ENCODE measurements at places on chromosomes 11 and 22.

DNA sequence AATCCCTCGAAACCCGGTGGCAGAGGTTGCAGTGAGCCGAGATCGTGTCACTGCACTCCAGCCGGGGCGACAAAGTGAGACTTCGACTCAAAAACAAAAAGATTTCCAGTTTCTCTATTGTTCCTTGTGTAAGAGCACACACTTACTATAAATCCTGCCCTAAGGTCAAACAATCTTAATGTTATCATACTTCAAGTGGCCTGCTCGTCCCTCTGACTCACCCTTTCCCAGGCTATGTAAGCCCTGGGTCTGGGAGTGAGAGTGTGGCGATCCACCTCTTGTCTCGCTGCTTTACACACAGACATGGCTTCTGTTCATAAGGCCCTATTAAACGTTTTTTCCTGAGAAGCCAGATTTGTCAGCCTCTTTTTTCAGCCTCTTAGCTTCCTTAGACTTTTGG lies 24.4 kb upstream of the A4GALT start:
- no peak for DNase-seq

GRCh38 chr11:10333490-10333889 lies 28.6 kb downstream of the ADM start:
- DNase-seq, result no peak

DNA sequence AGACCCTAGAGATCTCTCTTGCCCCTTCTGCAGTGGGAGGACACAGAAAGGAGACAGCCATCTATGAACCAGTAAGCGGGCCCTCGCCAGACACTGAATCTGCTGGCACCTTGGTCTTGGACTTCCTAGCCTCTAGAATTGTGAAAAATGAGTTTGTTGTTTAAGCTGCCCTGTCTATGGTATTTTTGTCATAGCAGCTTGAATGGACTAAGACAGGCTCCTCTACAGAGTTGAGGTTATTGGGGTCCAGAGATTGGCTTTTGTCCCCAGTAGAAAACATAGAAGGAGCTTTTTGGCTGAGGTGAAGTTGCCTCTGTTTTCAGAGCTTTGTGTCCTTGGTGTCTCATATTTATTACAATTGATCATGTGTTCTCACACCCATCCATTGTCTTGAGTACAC lies 77.2 kb downstream of the STIM1 start:
- no peak for DNase-seq

DNA sequence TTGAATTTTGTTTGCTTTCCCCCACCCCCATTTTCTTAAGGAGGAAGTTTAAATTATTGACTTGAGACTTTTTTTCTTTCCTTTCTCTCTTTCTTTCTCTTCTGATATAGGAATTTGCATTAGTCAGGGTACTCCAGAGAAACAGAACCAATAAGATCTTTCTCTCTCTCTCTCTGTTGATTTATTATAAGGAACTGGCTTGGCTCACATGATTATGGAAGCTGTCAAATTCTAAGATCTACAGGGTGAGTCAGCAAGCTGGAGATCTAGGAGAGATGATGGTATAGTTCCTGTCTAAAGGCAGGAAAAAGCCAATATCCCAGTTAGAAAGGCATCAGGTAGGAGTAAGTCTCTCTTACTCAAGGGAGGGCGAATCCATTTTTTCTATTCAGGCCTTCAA lies 64.0 kb downstream of the CCDC81 start:
- no peak for DNase-seq

GRCh38 chr22:49523374-49524008 lies 304.2 kb downstream of the BRD1 start:
- no peak for DNase-seq

DNA sequence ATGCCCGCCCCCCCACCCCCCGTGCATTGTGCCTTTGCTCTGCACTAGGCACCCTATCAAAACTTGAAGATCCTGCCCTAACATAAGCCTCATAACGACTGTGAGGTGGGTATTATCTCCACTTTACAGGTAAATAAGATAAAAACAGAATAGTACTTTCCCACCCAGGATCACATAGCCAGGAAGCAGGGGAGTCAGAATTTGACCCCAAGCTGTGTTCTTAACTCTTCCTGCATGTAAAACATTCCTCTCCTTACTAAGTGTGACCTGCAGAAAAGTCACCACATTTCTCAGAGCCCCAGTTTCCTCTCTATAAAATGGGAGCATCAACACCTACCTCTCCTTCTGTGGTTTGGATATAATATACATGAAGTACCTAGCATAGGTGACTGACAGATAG lies 18.2 kb upstream of the ANKK1 start:
- no peak for DNase-seq

GRCh38 chr11:62726156-62726914 lies 922 bp downstream of the HNRNPUL2 start:
- DNase-seq, result no peak

- DNase-seq, result no peak
Observed at GRCh38 chr11:106413222-106413621, 335.8 kb downstream of the AASDHPPT start.

DNA sequence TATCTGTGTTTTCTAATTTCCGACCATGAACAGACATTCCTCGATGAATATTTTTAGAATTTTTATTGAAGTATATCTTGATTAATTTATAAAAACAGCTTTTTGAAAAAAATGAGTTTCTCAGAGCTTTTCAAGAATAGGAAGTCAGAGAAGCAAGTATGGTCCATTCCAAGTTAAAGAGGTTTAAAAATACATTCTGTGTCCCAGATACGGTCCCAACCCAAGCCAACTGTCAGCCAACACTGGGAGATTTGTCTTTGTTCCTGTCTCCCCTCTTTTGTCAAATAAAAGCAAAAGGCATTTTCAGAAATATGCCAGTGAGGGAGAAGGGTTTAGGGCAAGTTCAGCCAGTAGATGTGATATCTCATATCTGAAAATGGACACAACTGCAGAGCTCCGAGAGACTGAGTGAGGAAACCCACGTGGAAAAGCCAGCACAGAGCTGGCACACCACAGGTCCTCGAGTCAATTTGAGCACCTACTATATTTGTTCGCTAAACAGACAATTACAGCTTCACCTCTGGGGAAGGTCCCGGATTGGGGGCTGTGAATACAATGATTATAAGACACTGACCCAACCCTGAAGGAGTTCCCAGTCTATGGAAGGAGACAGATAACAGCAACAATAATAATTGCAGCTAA lies 59.8 kb downstream of the C11orf91 start:
- no peak for DNase-seq

GRCh38 chr11:113817162-113817561 lies 37.6 kb downstream of the CLDN25 start:
- DNase-seq, result no peak

DNA sequence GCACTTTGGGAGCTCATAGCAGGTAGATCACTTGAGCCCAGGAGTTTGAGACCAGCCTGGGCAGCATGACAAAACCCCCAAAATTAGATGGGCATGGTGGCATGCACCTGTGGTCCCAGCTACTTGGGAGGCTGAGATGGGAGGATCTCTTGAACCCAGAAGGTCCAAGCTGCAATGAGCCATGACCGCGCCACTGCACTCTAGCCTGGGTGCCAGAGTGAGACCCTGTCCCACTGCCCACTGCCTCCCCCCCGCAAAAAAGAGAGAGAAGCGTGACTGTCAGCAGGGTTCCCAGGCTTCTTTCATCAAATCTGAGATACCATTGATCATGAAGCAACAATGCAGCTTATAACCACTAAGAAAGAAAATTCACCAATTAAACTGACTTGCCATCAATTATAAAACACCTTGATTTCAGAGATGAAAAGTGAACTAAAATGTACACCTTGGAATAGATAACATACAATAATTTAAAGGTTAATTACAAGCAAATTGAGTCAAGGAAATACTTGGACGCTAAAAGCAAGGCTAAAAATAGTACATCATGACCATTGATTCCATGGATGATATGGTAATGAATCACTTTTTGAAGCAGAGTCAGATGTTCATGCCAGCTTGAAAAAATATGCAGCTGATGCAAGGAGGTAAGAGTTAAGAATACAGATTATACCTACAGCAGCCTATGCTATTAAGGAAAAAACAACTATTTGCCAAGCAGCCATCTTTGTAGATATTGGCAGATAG lies 90.8 kb upstream of the ALKBH3 start:
- DNase-seq, result no peak

GRCh38 chr22:18055619-18056160 lies 22.1 kb upstream of the PEX26 start:
- DNase-seq, result no peak

GRCh38 chr22:49668402-49668801 lies 159.3 kb downstream of the BRD1 start:
- no peak for DNase-seq

GRCh38 chr11:64854157-64854533 lies 9.7 kb upstream of the CDC42BPG start:
- DNase-seq, result no peak

GRCh38 chr11:32141745-32142546 lies 51.1 kb downstream of the RCN1 start:
- DNase-seq, result no peak

- no peak for DNase-seq
Observed at GRCh38 chr11:2781408-2782274, 81.8 kb upstream of the KCNQ1OT1 start.

GRCh38 chr11:125892071-125892470 lies 4.6 kb downstream of the HYLS1 start:
- DNase-seq, result no peak

DNA sequence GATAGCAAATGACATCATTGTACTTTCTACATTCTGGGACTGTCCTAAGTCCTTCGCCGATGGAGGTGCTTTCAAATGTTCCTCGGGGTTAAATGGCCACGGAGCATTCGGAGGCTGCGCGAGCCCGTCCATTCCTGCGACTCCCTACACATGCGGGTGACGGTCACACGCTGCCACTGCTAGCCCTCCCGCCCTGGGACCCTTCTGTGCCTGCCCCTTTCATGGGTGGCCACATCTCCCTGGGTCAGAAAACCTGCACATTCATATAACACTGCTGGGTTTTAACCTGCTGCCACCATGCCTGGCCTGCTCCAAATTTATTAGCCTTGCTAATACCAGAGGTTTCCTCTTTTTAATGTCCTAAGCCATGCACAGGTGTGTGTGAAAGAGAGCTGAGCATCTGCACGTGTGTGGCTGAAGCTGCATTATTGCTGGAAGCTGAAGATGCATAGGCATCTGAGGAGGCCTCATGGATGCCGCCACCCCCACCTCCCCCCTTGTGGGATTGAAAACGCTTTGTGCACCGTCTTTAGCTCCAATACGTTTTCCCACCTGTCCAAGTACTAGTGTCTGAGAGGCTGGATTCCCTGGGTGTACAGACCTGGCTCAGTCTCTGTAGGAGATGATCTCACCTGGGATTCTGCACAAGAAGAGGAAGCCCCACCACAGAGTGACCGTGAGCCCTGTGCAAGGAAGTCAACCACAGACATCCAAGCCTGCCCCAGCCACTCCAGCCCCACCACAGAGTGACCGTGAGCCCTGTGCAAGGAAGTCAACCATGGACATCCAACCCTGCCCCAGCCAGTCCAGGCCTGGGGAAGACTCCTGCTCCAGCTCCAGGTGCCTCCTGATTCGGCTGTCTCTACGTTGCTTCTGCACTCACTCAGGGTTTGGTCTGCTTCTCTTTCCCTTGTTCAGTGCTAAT lies 626.4 kb downstream of the BRD1 start:
- no peak for DNase-seq

- peak; percentile 3 for DNase-seq
Observed at GRCh38 chr11:26276798-26277424, 55.0 kb upstream of the ANO3 start.

DNA sequence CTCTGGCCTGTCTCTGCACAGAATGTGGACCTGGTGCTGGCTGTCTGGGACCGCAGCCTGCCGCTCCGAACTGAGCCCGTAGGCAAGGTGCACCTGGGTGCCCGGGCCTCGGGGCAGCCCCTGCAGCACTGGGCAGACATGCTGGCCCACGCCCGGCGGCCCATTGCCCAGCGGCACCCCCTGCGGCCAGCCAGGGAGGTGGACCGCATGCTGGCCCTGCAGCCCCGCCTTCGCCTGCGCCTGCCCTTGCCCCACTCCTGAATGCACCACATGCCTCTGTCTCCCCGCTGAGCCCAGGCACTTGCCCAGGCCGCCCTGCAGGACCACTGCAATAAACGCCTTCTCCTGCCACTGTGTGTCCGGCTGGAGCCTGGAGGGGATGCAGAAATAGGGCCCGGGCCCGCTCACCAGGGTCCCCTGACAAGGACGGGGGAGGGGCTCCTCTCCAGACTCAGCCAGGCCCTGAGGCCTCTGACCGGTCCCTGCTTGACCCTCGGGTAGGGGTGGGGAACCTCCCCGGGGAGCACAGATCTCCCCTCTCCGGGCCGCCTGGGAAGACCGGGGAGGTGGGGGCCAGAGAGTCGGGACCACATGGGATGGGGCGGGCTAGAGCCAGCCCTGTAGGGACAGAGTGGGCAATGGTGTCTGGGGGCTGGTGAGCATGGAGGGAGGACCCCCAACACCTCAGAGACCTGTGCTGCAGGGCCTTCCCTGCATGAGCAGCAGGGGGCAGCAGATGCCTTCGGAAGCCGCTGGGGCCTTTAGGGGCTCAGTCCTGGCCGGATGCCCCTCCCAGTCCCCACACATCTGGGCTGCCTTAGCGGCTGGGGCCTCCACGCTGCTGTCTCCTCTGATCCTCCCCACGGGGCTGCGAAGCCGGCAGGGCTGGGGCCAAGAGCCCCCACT lies 1.4 kb upstream of the TNNI2 start:
- DNase-seq, result peak; percentile 73

DNA sequence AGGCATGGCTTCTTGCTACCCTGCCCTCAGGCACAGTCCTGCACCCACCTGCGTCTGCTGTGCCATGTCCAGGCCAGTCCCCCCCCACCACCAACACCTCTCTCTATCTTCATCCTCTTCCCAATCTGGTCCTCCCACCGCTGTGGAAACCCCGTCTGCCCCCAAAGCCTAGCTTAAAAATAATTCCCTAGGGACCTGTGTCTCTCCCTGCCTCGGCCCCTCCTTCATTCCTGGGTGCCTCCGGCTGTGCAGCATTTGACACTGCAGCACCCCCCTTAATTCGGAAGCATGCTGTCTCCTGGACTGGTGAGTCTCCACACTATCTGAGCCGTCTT lies 2.5 kb upstream of the ASCL2 start:
- no peak for DNase-seq

DNA sequence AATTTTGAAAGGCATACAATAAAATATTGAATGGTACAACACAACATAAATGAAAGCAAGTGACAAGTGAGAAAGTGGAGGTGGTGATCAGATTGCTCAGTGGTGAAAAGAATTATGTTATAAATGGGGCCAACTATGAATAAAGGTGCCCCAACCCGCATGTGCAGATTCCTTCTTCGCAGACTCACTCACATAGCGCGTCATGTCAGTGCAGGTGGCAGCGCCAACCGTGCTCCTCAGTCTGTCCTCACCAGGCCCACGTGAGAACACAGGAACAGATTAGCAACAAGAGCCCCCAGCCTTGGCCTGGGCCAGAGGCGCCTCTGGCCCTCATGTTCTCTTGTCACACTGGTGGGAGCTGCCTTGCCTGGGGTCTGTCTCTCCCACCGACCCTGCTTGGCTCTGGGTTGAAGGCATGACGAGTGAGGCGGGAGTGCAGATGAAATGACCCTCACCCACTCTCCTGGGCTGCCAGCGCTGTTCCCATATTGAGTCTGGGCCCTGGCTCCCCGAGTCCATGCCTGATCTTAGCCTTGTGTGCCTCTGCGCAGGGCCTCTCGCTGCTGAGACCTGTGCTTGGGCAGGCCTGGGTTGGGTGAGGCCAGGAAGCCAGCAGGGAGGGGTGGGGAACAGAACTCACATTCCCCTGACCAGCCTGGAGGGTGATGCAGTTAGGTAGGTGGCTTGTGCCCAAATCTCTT lies 6.4 kb downstream of the ATG16L2 start:
- no peak for DNase-seq

- DNase-seq, result no peak
Observed at GRCh38 chr22:46165977-46166376, 15.7 kb downstream of the PPARA start.
